NCI-H2081 (cell line): ENCODE measurements at places on chromosomes 2 and 18.

DNA sequence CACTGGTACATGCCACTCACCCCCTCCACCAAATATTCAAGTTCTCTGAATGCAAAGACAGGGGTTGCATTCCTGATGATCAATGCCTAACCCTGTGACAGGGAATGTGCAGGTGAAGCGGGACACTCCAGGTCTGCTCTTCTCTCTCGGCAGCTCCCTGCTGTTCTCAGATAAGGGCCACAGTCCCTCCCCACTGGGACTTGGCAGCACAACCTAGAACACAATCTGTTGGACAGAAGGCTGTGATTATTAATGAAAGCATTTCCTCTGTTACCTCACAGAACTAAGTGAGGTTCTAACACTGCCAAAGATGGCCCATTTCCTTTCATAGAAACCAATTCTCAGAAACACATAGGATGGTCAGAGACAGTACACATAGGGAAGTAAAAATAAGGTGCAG lies 42.7 kb downstream of the VSNL1 start:
- DNase-seq = peak; percentile 26

- peak; percentile 18 for DNase-seq
Measured at GRCh38 chr2:190277234-190278112, 42.2 kb downstream of the HIBCH start.

DNA sequence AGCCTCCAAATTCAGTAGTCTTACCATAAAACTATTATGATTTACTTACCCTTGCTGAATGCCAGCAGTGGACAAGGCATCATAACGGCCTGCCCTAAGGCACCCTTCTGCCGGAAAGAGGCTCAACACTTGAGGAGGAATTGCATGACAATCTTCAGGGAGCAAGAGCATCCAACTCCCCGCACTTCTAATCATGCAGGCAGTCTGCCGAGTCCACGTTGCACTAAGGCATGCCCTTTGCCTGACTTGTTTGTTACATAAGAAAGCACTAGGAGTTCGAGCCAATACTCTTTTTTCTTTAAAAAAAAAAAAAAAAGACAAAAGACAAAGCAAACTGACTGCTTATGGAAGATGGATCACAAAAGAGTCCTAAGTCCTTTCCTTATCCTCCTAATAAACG lies 17.9 kb upstream of the SPTBN1 start:
- no peak for DNase-seq

DNA sequence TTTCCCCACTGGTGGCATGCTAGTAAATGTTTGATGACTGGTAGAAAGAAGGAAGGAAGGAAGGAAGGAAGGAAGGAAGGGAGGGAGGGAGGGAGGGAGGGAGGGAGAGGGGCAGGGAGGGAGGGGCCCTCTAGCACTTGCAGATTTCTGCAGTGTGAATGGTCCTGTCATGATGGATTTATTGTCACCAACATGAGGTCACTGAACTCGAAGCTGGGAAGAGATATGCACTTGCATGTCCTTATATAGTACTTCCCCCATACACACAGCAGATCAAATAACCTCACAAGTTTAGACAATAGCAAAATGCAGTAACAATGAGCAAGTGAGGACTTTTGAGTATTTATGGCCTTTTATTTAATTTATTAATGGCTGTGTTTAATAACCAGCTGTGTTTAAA lies 44.5 kb upstream of the CXCR4 start:
- DNase-seq = no peak

DNA sequence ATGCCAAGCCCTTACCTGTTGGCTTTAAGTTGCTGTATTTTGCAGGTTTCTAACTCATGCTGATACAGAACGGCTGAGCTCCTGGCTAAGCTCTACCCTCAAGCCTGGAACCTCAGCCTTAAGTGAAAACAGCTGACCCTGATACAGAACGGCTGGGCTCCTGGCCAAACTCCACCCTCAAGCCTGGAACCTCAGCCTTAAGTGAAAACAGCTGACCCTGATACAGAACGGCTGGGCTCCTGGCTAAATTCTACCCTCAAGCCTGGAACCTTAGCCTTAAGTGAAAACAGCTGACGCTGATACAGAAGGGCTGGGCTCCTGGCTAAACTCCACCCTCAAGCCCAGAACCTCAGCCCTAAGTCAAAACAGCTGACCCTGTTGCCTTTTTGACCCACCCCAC lies 17.6 kb upstream of the DNER start:
- no peak for DNase-seq
